ENCODE measurements at places on chromosomes 6 and 20.
A peak's percentile ranks its signal among the peaks of the same experiment; 100 is the strongest.

DNA sequence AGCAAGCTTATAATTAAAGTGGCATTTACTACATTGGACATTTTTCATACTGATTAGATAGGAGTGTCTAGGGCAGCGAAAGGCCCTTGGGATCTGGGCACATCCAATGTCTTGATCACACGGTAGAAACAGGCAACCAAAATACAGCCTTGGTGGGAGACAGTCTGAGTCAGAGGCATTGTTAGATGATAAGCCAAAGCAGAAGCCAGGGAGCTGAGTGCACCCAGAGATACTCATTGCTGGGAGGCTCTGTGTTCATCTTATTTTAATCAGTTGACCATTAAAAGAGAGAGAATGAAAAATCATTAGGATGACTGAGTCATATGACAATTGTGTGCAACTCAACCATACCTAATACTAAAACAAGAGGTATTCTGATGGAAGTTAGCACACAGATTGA, 109.5 kb downstream of the LCA5 start:
- H3K27me3 ChIP-seq = peaks cover 14% of the 10 kb centered on the region
- no peak overlapping the region for H3K4me3 ChIP-seq
- H3K36me3 ChIP-seq = no peaks in the 10 kb centered on the region
- no peak overlapping the region for H3K27ac ChIP-seq

DNA sequence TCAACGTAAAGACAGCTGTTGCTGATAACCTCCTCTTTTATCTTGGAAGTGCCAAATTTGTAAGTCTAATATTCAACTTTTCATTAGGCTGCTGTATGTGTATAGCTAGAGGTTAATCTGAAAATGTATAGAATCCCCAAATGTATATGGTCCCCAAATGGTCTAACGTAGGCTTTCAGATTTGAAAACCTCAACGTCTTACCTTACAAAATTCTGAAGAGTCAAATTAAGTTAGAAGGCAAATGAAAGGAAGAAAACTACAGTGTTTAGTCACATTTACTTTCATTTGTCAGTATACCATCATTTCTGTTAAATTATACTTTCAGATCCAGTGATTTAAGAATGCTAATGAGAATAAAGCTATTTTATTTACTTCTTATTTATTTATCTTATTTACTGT, 256.9 kb downstream of the ARHGAP18 start:
- H3K36me3 ChIP-seq = no peaks in the 10 kb centered on the region
- no peak for DNase-seq
- no peaks in the 10 kb centered on the region for H3K27me3 ChIP-seq
- no peak overlapping the region for H3K4me3 ChIP-seq

DNA sequence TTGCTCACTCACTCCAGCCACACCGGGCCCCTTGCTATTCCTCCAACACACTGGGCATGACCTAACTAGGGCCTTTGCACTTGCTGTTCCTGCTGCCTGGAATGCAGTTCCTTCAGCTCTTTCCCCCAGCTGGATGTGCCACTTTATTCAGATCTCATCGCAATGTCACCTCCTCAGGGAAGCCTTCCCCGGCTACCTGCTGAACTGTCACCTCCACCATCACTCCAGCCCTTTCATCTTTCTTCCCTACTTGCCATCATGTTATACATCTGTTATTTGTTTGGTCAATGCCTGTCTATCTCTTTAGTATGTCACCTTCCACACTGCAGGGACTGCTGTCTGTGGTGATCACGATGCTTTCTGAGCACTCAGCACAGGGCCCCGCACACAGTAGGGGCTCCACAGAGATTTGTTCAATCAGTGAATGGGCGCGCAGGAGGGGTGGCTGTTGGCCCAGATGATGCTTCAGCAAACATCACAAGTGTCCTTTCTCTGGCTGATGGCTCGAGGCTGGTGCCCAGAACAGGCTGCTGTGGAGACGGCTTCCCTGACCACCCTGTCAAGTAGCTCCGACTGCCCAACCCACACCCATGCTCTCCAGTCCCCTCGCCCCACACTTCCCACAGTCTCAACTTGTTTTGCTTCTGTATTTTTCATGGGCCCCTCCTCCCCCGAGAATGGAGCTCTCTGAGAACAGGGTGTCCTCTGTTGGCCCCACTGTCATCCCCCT, 31.8 kb downstream of the CEBPB start:
- no peak overlapping the region for H3K4me3 ChIP-seq
- no peaks in the 10 kb centered on the region for H3K4me1 ChIP-seq
- no peak overlapping the region for H3K27ac ChIP-seq
- H3K27me3 ChIP-seq = peaks cover 4% of the 10 kb centered on the region

DNA sequence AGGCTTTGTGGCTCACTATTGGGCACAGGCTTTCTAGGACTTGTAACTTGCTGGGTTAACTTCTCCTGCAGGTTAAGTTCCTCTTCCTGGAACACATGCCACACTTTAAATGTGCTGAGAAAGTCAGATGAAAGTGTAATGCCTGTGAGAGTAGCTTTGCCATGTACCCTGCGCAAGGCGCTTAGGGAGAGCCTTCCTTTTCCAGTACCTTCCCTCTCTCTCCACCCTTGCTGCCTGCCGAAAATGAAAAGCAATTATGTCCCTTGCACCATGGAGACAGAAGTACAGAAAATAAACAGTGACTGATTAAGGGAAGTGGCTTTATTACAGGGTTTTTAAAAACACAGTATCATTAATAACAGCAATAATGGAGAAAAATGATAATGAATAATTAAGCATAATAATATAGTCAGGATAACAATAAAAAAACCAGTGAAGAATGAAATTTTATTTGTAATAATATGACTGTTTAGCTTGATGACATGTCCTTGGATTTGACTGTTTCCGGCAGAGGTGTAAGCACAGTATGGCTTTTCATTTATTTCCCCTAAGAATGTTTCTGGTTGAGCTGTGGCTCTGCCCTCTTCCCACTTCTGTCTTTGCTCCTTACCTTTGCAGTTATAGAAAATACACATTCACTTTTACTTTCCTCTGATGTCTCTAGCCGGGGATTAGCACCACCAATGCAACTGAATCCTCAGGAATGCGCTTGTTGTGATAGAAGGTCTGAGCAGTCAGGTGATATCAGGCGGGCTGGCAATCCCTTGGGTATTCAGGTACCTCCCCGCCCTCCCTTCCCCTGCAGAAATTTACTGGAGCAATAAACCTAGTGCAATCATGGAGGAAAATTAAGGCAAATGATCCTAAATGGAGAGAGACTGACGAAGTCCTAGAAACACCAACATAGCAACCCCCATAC, 472.3 kb upstream of the CITED2 start:
- no peak overlapping the region for H3K4me3 ChIP-seq
- H3K36me3 ChIP-seq = peaks cover 4% of the 10 kb centered on the region
- H3K4me1 ChIP-seq = no peaks in the 10 kb centered on the region
- H3K27me3 ChIP-seq = no peaks in the 10 kb centered on the region
- DNase-seq = no peak
- H3K27ac ChIP-seq = no peak overlapping the region

- H3K4me3 ChIP-seq = no peak overlapping the region
- no peak for DNase-seq
- H3K36me3 ChIP-seq = no peaks in the 10 kb centered on the region
Measured at GRCh38 chr20:53794529-53795115, 201.0 kb upstream of the ZNF217 start.

- no peak overlapping the region for H3K4me3 ChIP-seq
- H3K4me1 ChIP-seq = peaks cover 34% of the 10 kb centered on the region
Measured at GRCh38 chr20:41506192-41506915, 111.8 kb downstream of the CHD6 start.

GRCh38 chr6:125446011-125446410, 144.2 kb upstream of the HDDC2 start:
- H3K36me3 ChIP-seq = no peaks in the 10 kb centered on the region
- no peak for DNase-seq
- no peaks in the 10 kb centered on the region for H3K4me1 ChIP-seq
- no peak overlapping the region for H3K27ac ChIP-seq

DNA sequence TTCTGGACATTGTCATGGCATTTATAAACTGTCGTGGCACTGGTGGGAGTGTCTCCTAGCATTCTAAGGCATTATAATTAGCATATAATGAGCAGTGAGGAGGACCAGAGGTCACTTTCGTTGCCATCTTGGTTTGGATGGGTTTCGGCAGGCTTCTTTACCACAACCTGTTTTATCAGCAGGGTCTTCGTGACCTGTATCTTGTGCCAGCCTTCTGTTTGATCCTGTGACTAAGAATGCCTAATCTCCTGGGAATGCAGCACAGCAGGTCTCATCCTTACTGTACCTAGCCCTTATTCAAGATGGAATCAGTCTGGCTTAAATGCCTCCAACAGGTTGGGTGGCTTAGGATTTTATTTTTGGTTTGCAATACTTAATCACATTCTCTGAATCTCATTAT, 142.7 kb upstream of the GGTLC1 start:
- peaks cover 2% of the 10 kb centered on the region for H3K4me1 ChIP-seq
- H3K36me3 ChIP-seq = no peaks in the 10 kb centered on the region
- no peak overlapping the region for H3K27ac ChIP-seq
- H3K4me3 ChIP-seq = no peak overlapping the region
- DNase-seq = no peak

- H3K27me3 ChIP-seq = no peaks in the 10 kb centered on the region
- H3K4me1 ChIP-seq = no peaks in the 10 kb centered on the region
- H3K4me3 ChIP-seq = no peak overlapping the region
Measured at GRCh38 chr20:55515832-55516231, 489.5 kb downstream of the CBLN4 start.

GRCh38 chr20:57276221-57276620, 9.8 kb upstream of the BMP7 start:
- H3K4me3 ChIP-seq = no peak overlapping the region
- DNase-seq = no peak
- peaks cover 30% of the 10 kb centered on the region for H3K27me3 ChIP-seq
- no peaks in the 10 kb centered on the region for H3K4me1 ChIP-seq
- no peaks in the 10 kb centered on the region for H3K36me3 ChIP-seq
- H3K27ac ChIP-seq = no peak overlapping the region

DNA sequence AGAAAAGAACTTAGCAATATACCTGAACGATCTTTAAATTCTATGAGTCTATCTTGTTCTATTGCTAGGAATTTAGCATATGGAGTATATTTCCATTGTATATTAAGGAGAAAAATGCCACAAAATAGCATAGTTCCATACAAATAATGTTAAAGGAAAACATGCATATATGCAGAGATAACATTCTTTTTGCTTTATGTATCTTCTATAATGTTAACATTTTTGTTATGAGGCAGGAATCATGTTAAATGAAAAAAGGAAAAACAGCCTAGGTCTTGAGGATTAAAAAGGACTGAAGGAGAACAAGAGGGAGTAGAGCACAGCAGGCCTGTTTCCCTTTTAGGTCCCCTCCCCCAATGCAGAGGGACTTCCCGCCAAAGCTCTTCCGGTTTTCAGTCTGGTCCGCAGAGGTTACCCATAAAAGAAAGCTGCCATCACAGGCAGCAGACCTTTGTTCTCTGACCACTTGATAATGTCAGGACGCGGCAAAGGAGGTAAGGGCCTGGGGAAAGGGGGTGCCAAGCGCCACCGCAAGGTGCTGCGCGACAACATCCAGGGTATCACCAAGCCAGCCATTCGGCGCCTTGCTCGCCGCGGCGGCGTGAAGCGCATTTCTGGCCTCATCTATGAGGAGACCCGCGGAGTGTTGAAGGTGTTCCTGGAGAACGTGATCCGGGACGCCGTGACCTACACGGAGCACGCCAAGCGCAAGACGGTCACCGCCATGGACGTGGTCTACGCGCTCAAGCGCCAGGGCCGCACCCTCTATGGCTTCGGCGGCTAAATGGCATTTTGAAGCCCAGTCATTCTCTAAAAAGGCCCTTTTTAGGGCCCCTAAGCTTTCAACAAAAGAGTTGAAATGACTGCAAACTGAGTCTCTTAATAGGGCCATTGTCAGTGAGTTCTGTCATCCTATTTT, 108.4 kb upstream of the PRSS16 start:
- peaks cover 44% of the 10 kb centered on the region for H3K4me1 ChIP-seq
- peak overlapping the region; percentile 97 for H3K4me3 ChIP-seq
- H3K27me3 ChIP-seq = no peaks in the 10 kb centered on the region
- peak; percentile 68 for DNase-seq
- peaks cover 5% of the 10 kb centered on the region for H3K36me3 ChIP-seq

DNA sequence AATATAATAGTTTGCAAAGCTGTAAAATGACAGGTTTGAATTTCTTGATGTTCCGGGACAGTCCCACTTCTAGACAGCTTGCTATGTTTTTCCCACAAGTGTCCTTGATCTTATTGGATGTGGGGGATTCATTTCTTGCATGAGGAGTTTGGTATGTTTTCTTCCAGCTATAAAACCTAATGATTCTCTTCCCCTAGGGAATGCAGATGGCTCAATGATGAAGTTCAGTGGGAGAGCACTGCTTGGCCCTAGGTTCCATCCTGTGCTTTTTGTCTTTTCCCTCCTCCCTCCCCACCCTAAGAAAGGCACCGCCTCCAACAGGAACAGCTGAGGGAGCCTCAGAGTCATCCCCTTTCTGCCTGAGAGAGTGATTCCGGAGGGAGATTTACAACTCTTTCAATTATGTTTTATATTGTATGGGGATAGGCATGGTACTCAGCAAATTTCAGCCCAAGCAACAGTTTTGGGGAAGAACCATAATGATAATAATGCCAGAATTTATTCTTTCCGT, 149.2 kb downstream of the PHACTR1 start:
- no peaks in the 10 kb centered on the region for H3K4me1 ChIP-seq
- H3K4me3 ChIP-seq = no peak overlapping the region
- no peaks in the 10 kb centered on the region for H3K36me3 ChIP-seq
- H3K27me3 ChIP-seq = peaks cover 14% of the 10 kb centered on the region
- no peak for DNase-seq

GRCh38 chr20:47400685-47401084, 44.2 kb upstream of the ZMYND8 start:
- no peaks in the 10 kb centered on the region for H3K27me3 ChIP-seq
- no peak overlapping the region for H3K4me3 ChIP-seq
- no peaks in the 10 kb centered on the region for H3K36me3 ChIP-seq
- peaks cover 6% of the 10 kb centered on the region for H3K4me1 ChIP-seq
- DNase-seq = no peak

DNA sequence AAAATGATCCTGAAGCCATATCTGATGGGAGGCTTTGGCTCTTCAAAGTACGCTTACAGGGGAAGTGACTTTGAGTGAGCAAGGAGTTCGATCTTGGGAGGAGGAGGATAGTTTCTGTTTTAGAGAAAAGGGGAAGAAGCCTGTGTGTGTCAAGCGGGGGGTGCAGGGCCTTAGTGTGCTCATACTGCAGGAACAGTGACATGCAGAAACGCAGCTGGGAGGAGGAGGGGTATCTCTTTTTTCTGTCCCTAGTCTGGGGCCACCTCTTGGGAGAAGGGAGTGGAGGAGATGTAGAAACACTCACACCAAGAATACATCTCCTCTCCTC, 19.8 kb downstream of the SIRPD start:
- H3K36me3 ChIP-seq = no peaks in the 10 kb centered on the region
- peaks cover 4% of the 10 kb centered on the region for H3K4me1 ChIP-seq
- no peaks in the 10 kb centered on the region for H3K27me3 ChIP-seq
- DNase-seq = no peak
- H3K4me3 ChIP-seq = peak overlapping the region; percentile 33
- H3K27ac ChIP-seq = peak overlapping the region; percentile 41

DNA sequence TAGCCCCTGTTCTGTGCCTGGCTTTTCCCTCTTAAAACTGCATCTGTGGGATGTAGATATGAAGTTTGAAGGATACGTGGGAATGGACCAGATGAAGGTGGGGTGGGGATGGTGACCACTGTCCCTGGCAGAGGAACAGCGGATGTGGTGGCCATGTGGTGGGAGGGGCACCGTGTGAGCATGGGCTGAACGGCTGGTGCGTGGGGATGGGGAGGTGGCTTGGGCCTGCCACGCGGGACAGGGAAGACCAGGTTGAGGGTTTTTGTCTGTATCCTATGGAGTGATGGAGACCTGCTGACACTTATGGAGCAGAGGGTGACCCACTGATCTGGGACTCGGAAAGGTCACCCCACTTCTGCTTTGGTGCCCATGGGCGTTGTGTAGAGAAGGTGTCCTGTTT, 19.2 kb downstream of the PHACTR3 start:
- no peak overlapping the region for H3K4me3 ChIP-seq
- H3K27ac ChIP-seq = no peak overlapping the region
- H3K36me3 ChIP-seq = no peaks in the 10 kb centered on the region
- peaks cover 23% of the 10 kb centered on the region for H3K27me3 ChIP-seq

Data from naive thymus-derived CD8-positive, alpha-beta T cell (primary cell).